Epithelial cell of esophagus (primary cell): ENCODE measurements at places on chromosomes 6 and 20.
A peak's percentile ranks its signal among the peaks of the same experiment; 100 is the strongest.

- DNase-seq, result no peak
Measured at GRCh38 chr6:118736440-118736839, 85.0 kb upstream of the CEP85L start.

GRCh38 chr6:43932259-43933147 lies 162.5 kb downstream of the VEGFA start:
- DNase-seq, result no peak

DNA sequence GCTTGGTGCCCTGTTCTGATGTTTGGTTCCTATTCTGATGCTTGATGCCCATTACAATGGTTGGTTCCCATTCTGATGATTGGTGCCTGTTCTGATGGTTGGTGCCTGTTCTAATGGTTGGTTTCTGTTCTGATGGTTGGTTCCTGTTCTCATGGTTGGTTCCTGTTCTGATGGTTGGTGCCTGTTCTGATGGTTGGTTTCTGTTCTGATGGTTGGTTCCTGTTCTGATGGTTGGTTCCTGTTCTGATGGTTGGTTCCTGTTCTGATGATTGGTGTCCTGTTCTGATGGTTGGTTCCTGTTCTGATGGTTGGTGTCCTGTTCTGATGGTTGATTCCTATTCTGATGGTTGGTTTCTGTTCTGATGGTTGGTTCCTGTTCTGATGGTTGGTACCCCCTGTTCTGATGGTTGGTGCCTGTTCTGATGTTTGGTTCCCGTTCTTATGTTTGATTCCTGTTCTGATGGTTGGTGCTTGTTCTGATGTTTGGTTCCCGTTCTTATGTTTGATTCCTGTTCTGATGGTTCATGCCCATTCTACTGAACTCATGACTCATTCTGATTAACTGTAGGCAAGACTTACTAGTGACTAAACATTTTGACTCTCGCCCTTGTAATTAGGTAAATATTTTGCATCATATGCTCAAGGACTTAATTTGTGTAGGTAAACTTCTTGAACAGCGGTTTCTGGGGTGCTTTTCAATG lies 146.2 kb downstream of the DLL1 start:
- DNase-seq, result peak; percentile 89

GRCh38 chr20:32752458-32753250 lies 9.4 kb upstream of the COMMD7 start:
- peak; percentile 82 for DNase-seq

- DNase-seq, result peak; percentile 30
Measured at GRCh38 chr20:49385465-49385864, 97.0 kb downstream of the KCNB1 start.

GRCh38 chr6:170102582-170103481 lies 188.0 kb downstream of the DLL1 start:
- DNase-seq, result no peak

DNA sequence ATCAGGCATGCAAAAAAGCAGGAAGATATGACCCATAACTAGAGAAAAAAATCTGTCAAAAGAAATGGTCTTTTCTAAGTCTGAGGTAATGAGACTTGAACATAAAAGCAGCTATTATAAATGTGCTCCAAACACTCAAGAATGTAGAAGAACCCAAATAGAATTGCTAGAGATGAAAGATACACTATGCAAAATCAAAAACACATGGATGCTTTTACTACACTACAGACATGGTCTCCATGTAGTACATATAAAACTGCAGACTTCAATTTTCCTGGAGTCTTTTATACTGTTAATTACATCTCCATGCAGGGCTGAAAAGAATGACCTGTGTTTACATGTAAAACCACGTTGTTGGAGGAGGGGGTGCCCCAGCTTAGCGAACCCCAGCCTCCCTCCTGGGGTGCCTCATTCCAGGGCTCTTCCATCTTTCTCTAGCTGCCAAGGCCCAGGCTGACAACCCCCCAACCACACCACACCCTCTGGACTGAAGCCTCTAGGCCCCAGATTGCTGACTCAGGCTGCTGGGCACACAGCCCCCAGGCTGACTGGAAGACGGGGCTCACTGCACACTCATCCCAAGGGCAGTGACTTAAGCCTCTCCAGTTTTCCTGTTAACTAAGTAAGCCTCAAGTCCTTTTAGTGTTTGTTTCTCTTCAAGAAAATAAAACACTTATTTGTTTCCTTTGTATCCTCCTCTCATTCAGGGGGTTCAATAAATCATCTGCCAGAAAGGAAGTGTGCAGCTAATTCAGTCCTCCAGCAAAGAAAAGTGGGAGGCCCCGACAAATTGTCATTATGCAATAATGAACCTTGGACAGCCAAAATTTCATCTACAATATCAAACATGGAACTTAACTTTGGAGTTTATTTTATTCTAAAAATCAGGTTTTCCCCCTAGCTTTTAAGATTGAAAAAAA lies 26.0 kb upstream of the PLAGL1 start:
- DNase-seq, result peak; percentile 45

- DNase-seq, result no peak
Measured at GRCh38 chr20:48310305-48310704, 517.5 kb downstream of the PREX1 start.

GRCh38 chr20:59871096-59871495 lies 62.3 kb downstream of the SYCP2 start:
- DNase-seq, result no peak

DNA sequence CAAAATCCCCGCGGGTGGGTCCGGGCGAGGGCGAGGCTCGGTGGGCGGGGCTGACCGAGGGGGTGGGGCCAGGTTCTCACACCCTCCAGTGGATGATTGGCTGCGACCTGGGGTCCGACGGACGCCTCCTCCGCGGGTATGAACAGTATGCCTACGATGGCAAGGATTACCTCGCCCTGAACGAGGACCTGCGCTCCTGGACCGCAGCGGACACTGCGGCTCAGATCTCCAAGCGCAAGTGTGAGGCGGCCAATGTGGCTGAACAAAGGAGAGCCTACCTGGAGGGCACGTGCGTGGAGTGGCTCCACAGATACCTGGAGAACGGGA lies 809 bp downstream of the HLA-G start:
- DNase-seq, result peak; percentile 11

DNA sequence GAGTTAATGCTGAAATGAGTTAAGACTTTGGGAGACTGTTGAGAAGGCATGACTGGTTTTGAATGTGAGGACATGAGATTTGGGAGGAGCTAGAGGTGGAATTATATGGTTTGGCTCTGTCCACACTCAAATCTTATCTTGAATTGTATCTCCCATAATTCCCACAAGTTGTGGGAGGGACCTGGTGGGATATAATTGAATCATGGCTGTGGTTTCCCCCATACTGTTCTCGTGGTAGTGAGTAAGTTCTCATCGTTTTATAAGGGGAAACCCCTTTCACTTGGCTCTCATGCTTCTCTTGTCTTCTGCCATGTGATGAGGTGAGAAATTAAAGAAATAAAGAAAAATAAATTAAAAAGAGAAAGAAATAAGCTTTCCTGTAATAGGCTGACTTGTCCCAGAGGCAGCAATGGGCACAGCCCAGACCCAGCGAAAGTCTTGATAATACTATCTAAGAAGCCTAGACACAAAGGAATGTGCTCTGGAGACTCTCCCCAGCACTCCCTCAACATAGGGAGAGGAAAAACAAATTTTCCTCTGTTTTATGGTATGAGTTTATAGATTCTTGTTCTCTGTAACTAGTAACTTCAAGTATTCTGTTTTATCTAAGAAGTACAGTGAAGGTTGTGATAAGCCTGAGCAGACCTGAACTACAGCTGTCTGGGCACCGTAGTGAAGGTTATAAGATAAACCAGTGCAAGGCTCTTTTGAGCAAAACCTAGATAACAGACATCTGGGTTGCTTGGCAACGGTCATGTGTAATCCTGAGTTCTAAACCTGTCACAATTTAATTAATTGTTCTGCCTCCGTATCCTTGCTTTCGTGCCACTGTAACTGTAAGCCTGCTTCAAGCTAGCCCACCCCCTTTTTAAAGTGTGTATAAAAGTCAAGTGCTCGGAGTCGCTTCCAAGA lies 88.9 kb upstream of the ECI2 start:
- DNase-seq, result no peak

- DNase-seq, result no peak
Measured at GRCh38 chr6:3301506-3301905, 42.8 kb downstream of the PSMG4 start.

DNA sequence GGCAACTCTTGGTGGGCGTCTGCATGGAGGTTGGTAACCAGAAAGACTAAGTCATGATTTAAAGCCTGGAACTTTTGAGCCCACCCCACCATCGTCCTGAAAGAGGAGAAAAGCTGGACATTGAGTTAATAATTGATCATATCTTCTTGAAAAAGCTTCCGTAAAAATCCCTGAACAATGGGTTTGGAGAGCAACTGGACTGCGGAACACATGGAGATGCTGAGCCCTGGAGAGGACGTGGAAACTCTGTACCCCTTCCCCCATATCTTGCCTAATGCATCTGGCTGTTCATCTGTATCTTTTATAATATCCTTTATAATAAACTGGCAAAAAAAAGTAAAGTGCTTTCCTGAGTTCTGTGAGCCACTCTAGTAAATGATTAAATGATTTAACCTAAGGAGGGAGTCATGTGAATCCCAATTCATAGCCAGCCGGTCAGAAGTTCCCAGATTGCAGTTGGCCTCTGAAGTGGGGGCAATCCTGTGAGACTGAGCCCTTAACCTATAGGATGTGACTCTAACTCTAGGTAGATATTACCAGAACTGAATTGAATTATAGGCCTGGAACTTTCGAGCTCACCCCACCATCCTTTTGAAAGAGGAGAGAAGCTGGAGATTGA lies 26.5 kb upstream of the LGSN start:
- DNase-seq, result no peak

DNA sequence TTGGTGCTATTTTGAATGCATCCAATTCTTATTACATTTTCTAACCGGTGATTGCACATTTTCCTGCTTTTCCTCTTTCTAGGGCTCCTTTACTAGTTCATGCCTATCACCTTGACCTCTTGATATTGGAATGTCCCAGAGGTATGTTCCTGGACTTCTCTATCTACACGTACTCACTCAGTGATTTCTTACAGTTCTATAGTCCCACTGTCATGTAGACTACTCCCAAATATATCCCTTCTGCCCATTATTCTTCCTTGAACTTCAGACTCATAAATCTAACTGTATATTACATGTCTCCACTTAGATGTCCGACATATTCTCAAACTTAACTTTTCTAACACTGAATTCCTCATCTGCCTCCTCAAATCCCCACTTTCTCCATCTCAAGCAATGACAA lies 7.2 kb upstream of the AHI1 start:
- DNase-seq, result no peak

DNA sequence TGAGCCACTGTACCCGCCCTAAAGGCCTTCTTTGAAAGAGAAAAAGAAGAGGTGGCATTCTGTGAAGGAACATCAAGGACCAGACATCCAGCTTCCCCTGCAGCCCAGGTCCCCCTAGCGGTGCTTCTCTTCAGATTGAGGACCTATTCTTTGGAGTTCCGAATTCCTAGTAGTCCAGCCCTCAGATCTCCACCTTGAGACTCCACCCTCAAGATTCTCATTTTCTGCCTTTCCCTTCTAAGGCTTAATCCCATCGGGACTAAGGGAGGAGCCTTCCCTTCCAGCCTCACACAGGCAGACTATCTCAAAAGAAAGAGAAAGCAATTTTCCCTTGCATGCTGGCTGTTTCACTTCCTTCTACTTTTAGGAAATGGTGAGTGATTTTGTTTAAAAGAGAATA lies 32.5 kb downstream of the MUC22 start:
- peak; percentile 68 for DNase-seq

DNA sequence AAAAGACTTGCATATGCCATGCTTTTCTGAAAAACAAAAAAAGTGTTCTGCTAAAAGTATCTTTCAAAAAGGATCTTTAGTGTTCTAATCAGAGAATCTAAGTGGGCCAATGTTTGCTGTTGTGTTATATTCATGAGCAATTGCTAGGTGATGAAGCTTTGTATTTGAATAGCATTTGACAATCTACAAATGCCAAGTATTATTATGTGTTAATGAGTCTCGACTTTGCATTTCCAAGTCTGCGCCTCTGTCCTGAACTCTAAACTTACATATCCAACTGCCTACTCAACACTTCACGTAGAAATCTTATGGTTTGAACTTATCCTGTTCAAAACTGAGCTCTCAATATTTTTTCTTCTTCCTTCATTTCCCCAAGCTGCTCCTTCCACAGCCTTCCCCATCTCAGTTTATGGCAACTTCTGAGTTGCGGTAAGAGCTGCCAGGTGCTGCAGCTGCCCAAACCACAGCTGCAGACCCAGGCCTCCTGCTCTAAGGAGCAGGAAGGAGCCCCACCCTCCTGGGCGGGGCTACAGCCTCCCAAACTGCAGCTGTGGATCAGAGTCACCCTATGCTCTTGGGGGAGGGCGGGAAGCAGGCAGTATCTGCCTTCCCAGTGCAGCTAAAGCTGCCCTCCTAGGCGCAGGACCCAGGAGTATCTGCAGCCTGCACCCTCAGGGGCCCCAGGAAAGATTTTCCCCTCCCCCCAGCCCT lies 16.7 kb upstream of the MAK start:
- DNase-seq, result no peak

DNA sequence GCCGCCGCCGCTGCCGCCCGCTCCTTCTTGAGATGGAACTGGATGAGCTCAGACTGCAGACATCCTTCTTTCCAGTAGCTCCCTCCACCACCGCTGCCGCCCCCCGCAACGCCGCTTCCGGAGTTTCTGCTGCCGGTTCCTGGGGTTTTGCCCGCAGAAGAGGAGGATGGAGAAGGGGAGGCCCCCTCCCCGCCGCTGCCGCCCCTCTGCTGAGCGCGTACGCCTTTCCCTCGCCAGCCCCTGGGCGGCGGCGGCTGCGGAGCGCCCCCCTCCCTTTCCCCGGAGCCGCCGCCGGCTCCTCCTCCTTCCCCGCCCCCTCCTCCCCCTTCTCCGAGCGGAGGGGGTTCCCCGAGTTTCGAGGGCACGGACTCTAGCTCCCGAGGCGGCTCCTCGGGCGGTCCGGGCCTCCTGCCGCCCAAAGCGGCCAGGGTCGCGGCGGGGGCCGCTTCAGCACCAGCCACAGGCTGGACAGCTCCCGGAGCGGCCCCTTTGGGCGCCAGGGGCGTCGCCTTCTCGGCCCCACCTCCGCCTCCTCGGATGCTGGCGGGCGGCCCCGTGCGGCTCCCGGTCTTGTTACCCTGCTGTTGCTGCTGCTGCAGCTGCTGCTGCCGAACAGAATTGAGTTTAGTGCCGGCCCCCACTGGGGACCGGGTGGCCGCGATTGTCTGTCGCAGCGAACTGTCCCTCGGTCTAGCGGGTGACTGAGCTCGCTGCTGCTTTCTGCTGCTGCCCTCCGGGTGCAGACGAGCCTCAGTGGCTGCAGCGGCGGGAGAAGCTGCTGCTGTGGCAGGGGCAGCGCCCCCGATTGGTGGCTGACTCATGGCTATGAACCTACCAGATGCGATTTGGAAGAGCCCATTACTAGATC lies 3.1 kb downstream of the MTCL3 start:
- DNase-seq, result peak; percentile 15

- DNase-seq, result no peak
Measured at GRCh38 chr6:150981095-150981494, 115.6 kb downstream of the MTHFD1L start.

GRCh38 chr6:130473886-130474285 lies 108.1 kb downstream of the TMEM200A start:
- peak; percentile 82 for DNase-seq
